ENCODE measurements at places on chromosomes 3 and 15. TPM values are rescaled to one million over a fixed set of nuclear protein-coding genes. Genes with fewer than 3 reads are reported as not detected.

METTL6 gene
- total RNA-seq, result 21.4 TPM

UACA gene
- 46.4 TPM for total RNA-seq

GRCh38 chr3:68764554-68764953, 167.8 kb downstream of the TAFA4 start:
- H3K4me3 ChIP-seq, result no peak overlapping the region
- no peak overlapping the region for H3K27ac ChIP-seq
- no peaks in the 10 kb centered on the region for H3K27me3 ChIP-seq
- H3K36me3 ChIP-seq, result no peaks in the 10 kb centered on the region
- H3K4me1 ChIP-seq, result no peaks in the 10 kb centered on the region

CDAN1 gene
- 12.3 TPM for total RNA-seq

- H3K27ac ChIP-seq, result no peak overlapping the region
- no peak overlapping the region for H3K4me3 ChIP-seq
- H3K27me3 ChIP-seq, result no peaks in the 10 kb centered on the region
- no peaks in the 10 kb centered on the region for H3K4me1 ChIP-seq
- no peak for DNase-seq
- H3K36me3 ChIP-seq, result no peaks in the 10 kb centered on the region
Observed at GRCh38 chr15:80288131-80288530, 36.1 kb upstream of the CTXND1 start.

Measured in hepatocyte (in vitro differentiated cells).